ENCODE measurements at places on chromosomes 2 and 18.

DNA sequence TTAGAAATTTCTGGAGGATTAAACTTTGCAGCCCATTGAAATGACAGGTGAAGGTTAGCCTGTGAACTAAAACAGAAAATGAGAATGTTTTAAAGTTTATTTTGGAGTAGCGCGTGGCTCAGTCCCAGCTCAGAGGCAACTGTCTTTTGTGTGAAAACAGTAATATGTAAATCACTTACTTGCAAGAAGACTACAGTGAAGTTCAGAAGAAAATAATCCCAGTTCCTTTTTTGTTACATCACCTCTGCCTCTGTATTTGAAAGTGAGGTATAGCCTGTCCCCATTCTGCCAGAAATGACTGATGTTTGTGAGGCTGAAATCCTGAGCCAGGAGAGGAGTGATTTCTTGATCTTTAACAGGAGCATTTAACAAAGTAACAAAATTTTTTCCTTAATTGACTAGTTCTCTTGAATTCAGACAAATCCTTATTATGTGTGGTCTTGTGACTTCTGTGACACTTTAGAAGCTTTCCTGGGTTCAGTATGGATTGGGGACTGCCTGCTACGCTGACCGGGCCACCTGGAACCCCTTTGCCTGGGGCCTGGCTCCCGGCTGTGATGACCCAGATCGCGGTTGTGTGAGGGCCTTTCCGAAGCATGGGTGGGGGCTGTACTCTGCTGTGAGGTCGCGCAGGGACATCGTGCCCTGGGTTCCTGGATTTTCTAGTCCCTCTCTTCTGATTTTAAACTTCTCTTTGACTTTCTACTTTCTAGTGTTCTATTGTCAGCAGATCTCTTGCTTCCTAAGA is 24.3 kb downstream of the TRAPPC12 start:
- no peak for DNase-seq

DNA sequence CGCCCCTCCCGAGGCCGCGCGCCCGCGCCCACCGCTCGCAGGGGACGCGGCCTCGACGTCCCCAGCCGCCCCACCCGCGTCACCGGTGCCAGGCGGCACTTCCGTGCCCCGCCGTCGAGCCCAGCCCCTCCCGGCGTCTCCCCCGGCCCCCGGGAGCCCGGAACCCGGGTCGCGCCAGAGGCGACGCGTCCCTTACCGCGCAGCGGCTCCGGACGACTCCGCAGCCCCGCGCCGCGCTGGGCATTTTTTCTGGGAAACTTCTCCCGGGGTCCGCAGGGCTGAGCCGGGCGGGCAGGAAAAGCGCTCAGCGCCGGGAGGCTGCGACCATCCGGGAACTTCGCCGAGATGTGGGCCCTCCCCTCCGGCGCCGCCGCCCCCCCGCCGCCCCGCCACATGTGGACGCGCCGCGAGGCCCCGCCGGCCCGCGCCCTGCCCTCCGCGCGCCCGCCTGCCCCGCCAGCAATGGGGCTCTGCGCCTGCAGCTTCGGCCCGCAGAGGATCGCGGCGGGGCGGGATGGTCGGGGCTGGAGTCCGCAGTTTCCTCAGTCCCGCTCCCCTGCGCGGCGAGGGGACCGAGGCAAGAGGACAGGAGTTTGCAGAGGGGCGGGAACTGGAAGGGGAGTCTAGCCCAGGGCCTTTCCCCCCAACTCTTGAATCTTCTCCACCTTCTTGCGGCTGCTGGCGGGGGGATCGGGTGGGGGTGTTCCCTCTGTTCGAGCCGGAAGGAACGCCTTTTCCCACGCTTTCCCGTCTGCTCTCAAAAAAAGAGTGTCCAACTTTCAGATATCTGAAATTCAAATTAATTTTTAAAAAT is 81.5 kb downstream of the CHRNA1 start:
- DNase-seq = peak; percentile 59

DNA sequence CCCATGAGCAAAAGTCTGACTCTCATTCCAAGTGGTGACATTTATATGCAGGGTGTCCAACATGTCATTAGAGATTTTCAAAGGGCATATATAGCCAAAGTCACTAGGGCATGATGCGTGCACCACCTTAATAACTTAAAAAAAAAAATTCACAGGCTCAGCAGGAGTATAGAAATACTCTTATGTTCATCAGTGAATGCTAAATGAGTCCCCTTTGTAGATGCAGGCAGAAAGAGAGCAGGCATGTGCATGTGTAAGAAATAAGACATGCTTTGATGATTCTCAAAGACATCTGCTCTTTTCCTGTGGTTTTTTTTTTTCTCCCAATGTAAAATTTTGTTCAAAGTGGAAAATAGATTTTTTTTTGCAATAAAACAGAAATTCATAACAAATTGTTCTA is 112.3 kb upstream of the AQP4 start:
- no peak for DNase-seq

GRCh38 chr2:24274809-24275208 is 85.5 kb downstream of the ITSN2 start:
- no peak for DNase-seq

DNA sequence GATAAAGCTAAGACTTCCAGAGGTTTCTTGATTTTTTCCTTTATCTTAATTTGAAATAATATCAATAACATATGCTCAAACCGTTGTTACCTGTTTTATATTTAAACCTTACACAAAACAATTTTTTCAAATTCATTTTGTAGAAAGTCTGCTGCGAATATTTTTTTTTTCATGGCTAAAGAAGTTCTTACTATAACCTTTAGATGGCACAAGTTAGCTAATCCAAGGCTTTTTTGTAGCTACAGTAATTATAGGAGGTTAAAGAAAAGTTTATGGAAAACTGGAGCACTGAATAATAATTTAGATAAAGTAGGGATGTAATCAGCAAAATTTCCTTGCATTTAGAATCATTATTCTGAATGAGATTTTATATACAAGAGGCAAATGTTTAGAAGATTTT is 78.0 kb upstream of the PNPT1 start:
- DNase-seq = peak; percentile 79

DNA sequence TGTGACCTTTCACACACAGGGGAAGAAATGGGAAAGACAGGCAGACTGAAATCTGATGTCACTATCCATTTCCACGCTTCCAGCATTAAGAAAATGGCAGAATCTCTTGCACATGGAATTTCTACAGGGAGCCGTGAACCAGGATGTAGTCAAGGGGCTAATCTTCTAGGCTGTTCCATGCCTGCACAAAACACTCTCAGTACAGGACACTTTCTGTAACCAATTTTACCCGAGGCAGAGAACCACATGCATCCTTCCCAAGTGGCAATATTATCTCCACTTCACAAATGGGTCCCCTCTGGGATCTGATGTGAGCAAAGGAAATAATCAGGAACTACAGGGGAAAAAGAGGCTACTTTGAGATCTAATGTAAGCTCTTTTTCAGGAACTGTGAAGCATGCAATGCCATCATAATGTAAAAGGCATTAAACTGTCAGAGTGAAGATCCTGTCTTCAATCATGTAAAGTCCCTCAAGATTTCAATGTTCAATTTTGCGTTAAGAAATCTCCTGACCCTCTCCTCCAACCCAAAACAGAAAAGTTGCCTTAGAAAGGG is 236.9 kb downstream of the RBM43 start:
- DNase-seq = no peak

DNA sequence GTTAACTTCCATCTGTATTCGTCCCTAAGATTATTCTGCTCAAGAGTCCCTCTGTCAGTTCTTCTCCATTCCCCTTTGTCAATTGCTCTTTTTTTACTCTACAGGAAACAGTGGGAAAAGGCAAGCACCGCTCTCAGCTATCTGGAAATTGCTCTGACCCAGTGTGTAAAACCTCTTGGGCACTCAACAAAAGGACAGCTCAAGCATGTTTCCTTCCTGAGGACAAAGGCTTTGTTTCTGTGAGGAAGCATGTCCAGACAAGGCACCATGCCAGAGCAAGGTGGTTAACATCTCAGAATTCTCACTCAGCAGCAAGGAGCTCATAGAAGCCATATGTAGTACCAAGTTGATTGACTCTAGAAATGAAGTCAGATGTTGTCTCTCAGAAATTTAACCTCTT is 735.6 kb downstream of the TSN start:
- no peak for DNase-seq

DNA sequence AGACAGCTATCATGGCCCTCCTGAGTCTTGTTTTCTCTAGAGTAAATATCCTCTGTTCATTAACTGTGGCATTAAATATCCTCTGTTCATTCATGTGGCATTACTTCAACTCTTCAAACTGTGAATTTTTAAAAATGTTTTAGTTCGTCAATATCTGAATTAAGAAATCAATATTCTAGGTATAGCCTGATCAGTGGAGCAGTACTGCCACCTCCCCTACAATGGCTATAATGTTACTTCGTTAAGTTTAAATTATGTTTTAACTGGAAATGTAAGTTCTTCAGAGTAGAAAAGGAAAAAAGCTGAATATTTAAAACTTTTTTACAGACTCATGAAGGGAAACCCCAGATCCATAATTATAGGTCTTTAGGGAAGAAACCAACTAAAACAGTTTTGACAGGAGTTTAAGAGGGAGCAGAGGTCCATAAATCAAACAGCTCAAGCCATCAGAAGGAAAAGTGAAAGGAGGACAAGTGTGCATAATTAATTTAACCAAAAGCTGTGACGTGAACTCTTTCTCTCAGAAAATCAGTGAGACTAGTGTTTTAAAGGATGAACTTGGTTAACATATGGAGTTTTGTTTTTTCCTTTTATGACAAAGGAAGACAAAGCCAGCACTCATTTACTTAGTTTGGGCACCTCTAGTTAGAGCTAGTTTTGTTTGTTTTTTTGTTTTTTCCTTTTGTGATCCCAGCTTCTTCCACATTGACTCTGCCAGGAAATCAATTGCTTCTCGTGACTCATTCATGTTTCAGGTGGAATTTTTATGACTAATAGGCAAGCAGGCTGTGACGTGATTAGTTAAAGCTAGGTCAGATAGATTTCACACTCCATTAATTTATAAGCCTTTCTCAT is 44.9 kb downstream of the RBBP8 start:
- DNase-seq = peak; percentile 84

DNA sequence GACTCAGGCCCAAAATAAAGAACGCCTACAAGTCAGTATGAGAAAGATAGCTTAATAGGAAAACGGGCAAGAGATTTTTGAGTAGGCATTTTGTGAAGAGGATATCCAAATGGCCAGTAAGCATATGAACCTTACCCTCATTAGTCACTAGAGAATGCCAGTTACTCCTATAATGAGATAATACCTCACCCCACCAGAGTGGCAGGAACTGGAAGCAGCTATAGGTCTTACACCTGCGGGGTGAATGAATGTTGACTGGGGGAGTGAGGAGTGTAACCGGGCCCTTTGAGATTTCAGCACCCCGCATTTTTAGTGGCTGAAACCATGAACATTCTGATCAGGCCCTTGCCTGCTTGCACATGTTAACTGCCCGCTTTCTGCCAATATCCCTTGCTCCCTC is 7.5 kb upstream of the PTPN2 start:
- DNase-seq = no peak

DNA sequence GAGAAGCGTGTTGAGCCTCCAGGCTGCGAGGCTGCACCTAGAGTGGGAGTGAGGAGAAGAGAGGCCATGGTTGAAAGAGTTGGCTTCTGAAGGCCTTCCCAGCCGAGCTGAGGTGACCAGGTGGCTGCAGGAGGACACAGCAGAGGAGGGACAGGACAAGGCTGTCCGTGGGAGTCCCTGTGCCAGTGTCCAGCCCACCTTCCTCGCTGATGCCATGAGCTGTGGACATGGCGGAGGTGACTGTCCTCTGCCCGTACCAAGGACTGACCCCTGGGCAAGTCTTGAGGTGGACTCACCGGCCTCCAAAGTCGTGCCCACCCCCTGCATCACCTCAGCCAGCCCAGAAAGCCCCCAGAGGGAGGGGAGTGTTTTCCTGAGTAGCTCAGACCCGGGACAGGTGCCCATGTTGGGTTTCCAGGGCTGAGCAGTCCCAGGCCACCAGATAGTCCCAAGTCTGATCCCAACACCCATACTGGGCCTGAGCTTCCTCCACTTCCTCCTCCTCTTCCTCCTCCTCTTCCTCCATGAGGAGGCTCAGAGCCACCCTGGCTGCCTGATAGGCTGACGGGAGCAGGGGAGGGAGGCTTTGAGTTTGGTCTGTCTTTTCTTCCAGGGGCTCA is 43.0 kb upstream of the FOSL2 start:
- DNase-seq = no peak

- DNase-seq = no peak
Observed at GRCh38 chr2:148483665-148484064, 160.9 kb upstream of the EPC2 start.

DNA sequence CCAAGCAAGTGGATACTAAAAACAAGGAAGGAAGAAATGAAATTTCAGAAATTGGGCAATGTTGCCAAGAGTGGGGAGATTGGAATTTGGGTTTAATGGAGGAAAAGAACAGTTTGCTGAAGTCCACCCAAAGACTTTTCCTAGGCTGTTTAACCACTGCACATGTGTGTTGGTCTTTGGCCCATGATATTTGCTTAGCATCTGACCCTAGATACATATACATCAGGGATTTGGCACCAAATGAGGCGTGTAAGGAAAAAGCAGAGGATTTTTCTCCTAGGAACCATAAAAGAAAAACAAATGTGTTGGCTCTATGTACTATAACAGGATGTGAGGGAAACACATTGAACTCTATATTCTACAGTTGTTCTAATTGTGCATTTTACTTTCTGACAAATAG is 80.7 kb upstream of the CD28 start:
- DNase-seq = no peak

GRCh38 chr18:39751161-39751560 is 2185.6 kb upstream of the CELF4 start:
- DNase-seq = peak; percentile 26

DNA sequence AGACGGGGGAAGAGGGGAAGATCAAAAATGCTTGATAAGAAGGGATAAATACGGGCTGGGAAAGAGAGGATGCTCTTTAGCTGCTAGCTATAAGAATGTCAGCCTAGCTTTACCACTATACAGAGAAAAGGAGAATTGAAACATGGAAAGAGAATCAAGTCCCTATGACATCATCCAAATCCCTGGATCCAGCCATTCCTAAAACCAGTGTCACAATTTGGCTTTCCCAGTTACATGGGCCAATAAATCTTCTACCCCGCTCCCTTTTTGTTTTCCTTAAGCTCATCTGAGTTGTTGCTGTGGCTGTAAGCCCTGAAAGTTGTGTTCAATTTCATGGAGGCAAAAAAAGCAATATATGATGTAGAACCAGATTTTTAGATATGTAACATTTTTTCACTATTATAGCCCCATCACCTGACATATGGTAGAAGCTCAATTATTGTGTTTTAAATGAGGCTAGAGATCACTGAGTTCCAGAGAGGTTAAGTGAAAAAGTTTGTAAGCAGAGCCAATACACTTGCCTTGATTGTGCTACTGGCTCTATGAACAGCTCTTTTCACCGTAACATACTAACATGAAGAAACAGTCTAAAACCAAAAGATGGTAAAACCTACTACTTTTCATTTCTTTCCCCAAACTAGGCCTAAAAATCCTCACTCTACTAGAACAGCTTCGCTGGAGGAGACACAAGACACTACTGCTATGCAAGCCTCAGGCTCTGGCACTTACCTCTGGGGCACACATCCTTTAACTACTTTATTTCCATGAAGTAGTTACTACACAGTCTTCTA is 4.3 kb downstream of the HNRNPLL start:
- peak; percentile 57 for DNase-seq

- DNase-seq = no peak
Observed at GRCh38 chr18:43122955-43123354, 7.5 kb upstream of the RIT2 start.

- DNase-seq = no peak
Observed at GRCh38 chr2:138744713-138745112, 35.5 kb downstream of the NXPH2 start.
